Dermis lymphatic vessel endothelial cell (primary cell): ENCODE measurements at places on chromosomes 4 and X. TPM values are rescaled to one million over a fixed set of nuclear protein-coding genes. Genes with fewer than 3 reads are reported as not detected.

RENBP gene
- total RNA-seq, result 29.9 and 44.2 TPM in 2 replicates

SCML2 gene
- total RNA-seq, result 2.1 and 2.2 TPM in 2 replicates

FHDC1 gene
- total RNA-seq, result 0.33 and 0.43 TPM in 2 replicates

VCX3B gene
- not detected in 2 replicates for total RNA-seq

ESX1 gene
- 0.17 and 0.22 TPM in 2 replicates for total RNA-seq

LPAR4 gene
- total RNA-seq, result under 0.01 TPM in 1 of 2 replicates, not detected in the other
